ENCODE measurements at places on chromosomes 2 and 18.

- DNase-seq = no peak
These were observed 44.6 kb upstream of the UNC80 start for GRCh38 chr2:209727077-209727476.

- DNase-seq = no peak
These were observed 68.1 kb upstream of the RBMS1 start for GRCh38 chr2:160561551-160562295.

DNA sequence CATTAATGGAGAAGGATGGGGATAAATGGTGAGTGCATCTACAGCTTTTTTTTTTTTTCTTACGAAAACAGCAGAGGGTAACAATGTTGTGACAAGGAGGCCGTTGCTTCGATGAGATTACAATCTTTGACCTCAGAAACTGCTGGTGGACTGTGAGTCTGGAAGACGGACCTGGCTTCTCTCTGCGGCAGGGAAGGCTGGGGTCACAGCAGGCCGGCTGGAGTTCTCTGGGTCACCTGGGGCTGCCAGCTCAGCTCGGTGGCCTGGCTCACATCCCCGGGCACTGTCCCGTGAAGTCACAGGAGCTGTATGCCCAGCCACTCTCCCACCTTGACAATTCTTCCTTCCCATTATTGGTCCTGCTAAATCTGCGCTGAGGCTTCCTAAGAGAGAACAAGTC is 160.8 kb downstream of the ACKR3 start:
- DNase-seq = no peak

GRCh38 chr2:210533389-210533788 is 23.0 kb upstream of the CPS1 start:
- DNase-seq = no peak

DNA sequence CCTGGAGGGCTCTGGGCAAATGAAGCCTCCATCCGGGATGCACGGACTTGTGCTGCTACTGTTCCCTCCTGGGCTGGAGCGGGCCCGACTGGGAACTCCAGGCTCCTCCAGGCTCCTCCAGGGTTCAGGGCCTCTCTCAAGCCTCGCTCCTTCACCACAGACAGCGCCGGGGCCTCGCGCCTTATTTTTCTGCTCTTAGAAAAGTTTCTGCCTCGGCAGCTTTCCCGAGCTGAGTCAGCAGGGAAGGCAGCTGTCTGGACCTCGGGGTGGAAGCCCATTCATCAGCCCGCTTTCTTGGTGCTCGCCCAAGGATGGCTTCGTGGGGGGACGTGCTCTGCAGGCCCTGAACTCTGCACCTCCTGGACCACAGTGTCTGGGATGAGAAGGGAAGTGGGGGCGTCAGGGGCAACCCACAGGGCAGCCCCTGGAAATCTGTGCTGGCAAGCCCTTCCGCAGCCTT is 12.9 kb upstream of the TEX51 start:
- DNase-seq = no peak
